Stimulated activated CD8-positive, alpha-beta memory T cell treated with anti-CD3 and anti-CD28 coated beads, Interleukin-15, amount 100 ng/mL, for 1 hour (primary cell): ENCODE measurements at places on chromosomes 4 and X.

DNA sequence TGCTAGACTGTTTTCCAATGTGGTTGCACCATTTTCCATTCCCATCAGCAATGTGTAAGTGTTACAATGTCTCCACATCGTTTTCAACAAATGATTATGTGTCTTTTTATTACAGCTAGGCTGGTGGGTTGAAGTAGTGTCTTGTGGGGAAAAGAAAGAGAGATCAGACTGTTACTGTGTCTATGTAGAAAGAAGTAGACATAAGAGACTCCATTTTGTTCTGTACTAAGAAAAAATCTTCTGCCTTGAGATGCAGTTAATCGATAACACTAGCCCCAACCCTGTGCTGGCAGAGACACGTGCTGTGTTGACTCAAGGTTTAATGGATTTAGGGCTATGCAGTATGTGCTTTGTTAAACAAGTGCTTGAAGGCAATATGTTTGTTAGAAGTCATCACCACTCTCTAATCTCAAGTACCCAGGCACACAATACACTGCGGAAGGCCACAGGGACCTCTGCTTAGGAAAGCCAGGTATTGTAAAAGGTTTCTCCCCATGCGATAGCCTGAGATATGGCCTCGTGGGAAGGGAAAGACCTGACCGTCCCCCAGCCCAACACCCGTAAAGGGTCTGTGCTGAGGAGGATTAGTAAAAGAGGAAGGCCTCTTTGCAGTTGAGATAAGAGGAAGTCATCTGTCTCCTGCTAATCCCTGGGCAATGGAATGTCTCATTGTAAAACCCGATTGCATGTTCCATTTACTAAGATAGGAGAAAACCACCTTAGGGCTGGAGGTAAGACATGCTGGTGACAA is 23.0 kb upstream of the UGT2B15 start:
- no peak for DNase-seq

DNA sequence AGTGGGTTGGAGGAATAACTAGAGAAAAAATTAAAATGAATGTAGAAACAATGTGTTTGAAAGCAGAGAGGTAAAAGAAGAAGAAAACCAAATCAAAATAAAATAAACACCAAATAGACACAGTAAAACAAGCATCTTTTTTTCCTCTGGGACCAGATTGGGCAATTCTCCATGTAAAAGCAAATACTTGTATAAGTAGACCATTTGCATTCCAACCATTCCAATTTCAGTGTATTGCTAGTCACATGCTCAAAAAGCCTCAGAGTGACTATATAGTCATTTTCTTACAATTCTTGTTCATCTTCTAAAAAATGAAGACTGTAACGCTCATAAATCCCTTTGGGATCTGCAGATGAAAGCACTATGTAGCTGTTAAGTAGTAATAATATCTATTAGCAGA is 969.5 kb downstream of the PCDH18 start:
- DNase-seq = no peak

- no peak for DNase-seq
These were observed 80.0 kb upstream of the FGF13 start for GRCh38 chrX:138791551-138791950.

DNA sequence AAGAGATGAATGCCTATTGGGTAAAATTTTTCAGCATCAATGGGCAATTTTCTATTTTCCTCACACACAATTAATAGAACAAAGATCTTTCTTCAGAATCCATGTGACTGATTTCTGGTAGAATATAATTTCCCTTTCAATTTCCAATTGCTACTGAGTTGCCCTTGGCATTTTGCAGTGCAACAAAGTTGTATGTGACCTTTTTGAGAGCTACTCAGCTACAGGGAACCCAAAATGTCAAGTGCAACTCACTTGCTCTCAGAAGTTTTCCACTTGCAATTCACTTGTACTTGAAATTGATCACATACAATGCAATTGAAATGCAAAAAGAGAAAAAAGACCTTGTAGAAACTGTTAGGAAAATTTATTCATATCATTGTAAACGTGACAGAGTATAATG is 245.5 kb downstream of the BANK1 start:
- DNase-seq = no peak

DNA sequence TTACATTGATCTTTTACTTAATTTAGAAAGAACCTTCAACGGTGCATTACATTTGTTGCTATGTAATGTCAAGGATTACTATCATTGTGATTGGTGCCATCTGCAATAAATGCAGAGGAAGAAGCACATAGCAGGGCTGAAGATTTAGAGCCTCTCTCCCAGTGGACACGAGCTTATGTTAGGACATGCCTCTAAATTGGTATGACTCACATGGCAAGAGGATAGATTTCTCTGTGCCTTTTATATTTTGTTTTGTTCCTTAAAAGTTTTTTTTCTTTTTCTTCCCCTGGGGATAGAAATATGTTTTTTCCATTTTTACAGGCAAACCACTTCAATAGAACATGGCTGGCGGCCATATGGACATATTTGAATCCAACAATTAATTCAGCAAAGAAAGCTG is 205.0 kb upstream of the HAND2 start:
- no peak for DNase-seq

DNA sequence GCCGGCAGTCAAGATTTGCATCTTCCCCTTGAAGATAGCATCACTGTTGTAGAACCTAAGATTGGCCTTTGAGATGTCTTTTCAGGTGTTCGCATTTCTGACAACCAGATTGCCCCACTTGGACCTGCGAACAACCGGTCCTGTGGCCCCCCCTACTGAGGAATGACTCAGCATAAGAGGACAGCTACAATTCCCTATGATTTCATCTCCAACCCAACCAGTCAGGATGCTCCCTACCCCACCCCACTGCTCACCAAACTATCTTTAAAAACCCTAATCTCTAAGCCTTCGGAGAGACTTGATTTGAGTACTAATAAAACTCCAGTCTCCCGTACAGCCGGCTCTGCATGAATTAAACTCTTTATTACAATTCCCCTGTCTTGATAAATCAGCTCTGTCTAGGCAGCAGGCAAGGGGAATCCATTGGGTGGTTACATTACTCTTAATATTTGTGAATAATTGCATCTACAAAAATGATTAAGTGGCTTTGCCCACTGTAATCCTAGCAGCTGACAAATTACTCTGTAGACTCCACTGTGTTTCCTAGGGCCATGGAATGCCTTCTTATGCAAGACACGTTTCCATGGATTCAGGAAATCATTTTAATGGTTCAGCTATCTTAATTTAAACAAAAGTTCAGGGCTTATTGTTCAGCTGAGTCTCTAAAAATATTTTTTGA is 95.4 kb downstream of the GPR143 start:
- no peak for DNase-seq
